ENCODE measurements at places on chromosomes 2 and 18. TPM values are rescaled to one million over a fixed set of nuclear protein-coding genes. Genes with fewer than 3 reads are reported as not detected.

The CENPA gene
- total RNA-seq = 45.6 TPM

The ASTL gene
- not detected for total RNA-seq

The SCN2A gene
- total RNA-seq = 0.27 TPM

The BOK gene
- total RNA-seq = 2.6 TPM

The UGT1A5 gene
- total RNA-seq = not detected

The ASPRV1 gene
- total RNA-seq = 0.60 TPM

The AKAIN1 gene
- not detected for total RNA-seq

The PRLH gene
- not detected for total RNA-seq
